NB4 (cell line): ENCODE measurements at places on chromosomes 12 and 14.

- no peak for DNase-seq
Observed at GRCh38 chr12:93460003-93460402, 7.3 kb upstream of the MRPL42 start.

DNA sequence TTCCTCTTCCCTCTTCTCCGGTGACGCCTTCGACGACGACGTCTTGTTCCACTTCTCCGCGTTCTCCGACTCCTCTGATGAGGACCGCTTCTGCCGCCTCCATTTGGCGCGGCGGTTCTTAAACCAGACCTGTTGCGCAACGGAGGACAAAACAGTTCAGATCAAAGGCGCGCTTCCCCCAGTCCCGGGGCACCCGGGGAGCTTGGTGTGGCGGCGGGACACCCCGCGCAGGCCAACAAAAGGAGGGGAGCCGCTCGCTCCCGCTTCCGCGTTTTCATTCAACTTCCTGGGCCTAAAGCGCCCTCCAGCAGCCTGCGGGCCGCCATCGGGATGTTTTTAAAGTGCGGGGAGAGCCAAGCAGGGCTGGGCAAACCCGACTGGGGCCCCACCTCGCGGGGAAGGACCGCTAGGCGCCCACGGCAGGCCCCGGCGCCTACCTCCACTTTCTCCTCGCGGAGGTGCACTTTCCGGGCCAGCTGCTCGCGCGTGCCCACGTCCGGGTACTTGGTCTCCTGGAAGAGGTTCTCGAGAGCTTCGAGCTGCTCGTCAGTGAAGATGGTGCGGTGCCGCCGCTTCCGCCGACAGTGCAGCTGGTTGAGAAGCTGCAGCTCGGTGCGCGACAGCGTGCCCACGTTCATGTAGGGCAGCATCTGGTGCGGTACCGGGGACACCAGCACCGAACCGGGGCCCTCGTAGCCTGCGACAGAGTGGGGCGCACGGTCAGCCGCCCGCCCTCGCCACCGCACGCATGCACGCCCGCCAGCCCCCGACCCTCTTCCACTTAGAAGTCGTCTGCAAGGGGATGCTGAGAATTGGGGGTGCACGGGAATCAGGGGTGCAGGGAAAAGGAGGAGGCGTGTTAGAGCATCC is 1.2 kb downstream of the GSC start:
- DNase-seq, result peak; percentile 19

DNA sequence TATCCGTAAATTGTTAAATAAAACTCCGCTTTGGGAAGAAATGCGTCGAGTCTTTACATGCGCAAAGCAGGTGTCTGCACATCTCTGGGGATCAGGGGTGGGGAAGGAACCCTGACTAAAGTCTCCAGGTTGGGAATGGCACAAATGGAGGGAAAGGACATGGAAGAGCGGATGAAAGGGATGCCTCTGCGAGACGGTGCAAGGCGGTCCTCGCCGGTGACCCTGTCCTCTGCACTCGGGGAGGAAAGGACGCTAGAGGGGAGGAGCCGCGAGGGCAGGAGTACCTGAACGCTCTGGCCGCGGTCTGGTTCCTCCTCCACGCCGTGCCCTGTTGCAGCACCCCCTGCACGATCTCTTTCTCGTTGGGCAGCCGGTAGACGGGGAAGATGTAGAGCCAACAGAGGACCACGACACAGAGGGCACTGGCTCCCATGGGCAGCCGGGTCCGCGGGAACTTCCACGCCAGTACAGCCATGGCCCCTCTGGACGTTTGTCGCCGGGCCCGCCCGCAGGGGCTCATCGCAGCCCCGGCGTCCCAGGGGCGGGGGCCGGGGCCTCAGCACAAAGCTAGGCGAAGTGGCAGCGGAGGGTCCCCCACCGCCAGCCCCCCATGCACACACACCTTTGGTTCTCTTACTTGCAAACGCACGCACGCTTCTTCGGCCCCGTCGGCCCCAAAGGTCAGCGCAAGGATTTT is 646 bp downstream of the ST8SIA1 start:
- no peak for DNase-seq

- peak; percentile 71 for DNase-seq
Observed at GRCh38 chr12:130335517-130336392, 1.9 kb upstream of the PIWIL1 start.

- DNase-seq, result no peak
Observed at GRCh38 chr12:122102331-122102730, 23.8 kb downstream of the MLXIP start.

GRCh38 chr12:82673698-82674097 is 13.0 kb upstream of the TMTC2 start:
- DNase-seq, result no peak

DNA sequence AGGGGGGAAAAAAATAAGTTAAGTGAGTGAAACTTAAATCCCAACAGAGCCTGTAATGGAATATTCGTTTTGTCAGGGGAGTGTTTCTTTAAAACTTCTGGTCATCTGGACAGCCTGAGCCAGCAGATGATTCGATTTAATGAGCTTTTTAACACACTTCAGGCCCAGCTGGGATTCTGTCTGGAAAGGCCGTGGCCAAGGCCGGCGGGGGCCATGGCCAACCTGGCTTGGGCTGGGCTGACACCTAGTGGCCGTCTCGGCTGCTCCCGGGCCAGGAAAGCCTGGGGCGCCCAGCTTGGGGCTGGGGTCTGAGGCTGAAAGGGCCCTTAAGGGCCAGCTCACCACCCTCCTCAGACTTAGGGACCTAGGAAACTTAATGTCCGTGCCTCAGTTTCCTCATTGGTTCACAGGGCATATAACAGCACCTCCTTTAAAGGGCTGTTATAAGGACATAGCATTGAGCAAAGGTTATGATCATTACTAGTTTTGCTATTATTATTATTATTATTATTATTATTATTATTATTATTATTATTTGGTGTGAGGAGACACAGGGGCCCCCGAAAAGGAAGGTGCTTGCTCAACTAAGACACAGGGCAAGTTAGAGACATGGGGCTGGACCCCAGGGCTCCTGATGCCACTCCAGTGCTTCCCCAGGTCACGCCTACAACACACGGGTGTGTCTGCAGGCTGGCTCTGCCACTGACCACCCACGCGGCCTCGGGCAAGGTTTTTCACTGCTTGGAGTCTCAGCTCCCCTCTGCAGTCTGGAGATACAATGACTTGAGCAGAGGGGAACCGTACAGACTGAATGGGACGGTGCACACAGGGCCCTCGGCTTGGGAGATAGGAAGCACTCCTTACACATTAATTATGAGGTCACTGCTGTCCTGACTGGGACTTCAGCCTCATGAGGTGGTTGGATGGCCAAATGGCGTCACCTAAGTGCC is 84.0 kb downstream of the SYNE3 start:
- peak; percentile 24 for DNase-seq

DNA sequence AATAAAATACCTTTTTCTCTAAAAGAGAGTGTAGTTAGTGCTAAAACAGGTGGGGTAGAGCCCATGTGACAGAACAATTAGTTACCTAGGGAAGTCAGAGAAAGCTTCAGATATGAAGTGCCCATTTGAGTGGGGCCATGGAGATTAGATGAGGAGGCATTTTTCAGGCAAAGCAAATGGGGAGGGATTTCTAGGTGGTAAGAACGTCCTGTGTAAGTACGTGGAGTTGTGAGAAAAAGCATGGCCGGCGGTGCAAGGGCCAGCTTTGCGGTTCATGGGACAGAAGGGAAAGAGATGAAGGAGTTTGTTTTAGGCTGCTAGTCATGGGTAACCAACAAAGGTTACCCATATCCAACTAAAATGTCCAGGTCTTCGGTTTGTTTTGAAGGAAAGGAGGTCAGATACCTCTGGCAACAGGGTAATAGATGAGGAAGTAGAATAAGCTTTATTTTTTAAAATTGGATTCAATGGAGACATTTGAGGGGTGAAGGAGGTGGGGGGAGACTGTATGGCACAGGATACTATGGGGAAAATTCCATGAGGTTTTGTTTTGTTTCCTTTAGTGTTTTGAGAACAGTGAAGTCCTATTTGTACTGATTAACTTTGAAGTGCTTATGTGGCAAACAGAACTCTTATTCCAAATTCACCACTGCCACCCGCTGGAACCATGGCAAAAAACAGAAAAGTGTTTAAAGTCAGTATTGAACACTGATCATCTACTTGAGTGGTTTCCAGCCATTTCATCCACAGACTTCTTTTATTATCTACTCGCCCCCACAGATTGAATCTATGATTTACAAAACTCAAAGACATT is 10.0 kb upstream of the SNRPF start:
- peak; percentile 50 for DNase-seq

DNA sequence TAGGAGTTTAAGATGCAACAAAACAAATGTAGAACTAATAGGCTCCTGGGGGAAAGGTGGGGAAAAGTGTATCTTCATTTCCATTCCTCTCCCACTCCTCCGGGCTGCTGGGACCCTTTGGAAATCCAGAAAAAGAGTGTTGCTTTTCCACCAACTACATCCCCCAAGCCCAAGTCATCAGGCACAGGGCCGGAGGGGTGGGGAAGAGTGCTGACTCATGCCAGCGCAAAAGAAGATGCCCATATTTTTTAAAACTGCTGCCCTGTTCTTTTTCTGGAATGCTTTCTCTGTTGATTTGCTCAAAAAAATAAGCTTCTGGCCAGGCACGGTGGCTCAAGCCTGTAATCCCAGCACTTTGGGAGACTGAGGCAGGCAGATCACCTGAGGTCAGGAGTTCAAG is 70.9 kb downstream of the TBK1 start:
- DNase-seq, result peak; percentile 41
